Metanephros (tissue), 2 donors: ENCODE measurements at places on chromosomes 12 and 14. TPM values are rescaled to one million over a fixed set of nuclear protein-coding genes. Genes with fewer than 3 reads are reported as not detected.

Gene LAG3
- total RNA-seq, result 0.47 TPM

Gene ATG14
- total RNA-seq, result 18.5 TPM

Gene ANO4
- total RNA-seq, result 0.76 TPM

Gene TMEM233
- 1.8 TPM for total RNA-seq

Gene MYF6
- 23.4 TPM for total RNA-seq

Gene CEBPE
- 1.1 TPM for total RNA-seq

Gene KRR1
- total RNA-seq, result 62.0 TPM

Gene PMCH
- not detected for total RNA-seq

Gene KRT75
- not detected for total RNA-seq

Gene RILPL2
- 4.4 TPM for total RNA-seq

Gene LRRC10
- not detected for total RNA-seq

Gene ZDHHC22
- 0.18 TPM for total RNA-seq

Gene SMCO2
- 0.18 TPM for total RNA-seq

Gene SCN8A
- total RNA-seq, result 3.7 TPM

Gene KCNK13
- total RNA-seq, result 0.64 TPM

Gene MVK
- total RNA-seq, result 19.0 TPM

Gene RTN1
- 7.9 TPM for total RNA-seq

Gene EIF2B2
- total RNA-seq, result 39.3 TPM

Gene SERPINA9
- not detected for total RNA-seq

Gene SDR9C7
- total RNA-seq, result not detected

Gene RNF212B
- 0.18 TPM for total RNA-seq

Gene GPR135
- 5.7 TPM for total RNA-seq

Gene COQ5
- 51.4 TPM for total RNA-seq

Gene ABCB9
- 10.9 TPM for total RNA-seq

Gene TBK1
- 24.2 TPM for total RNA-seq

Gene KRT71
- total RNA-seq, result 0.29 TPM

Gene PRB4
- not detected for total RNA-seq

Gene PPM1H
- total RNA-seq, result 23.3 TPM

Gene DYNLL1
- total RNA-seq, result 265 TPM

Gene TMPRSS12
- total RNA-seq, result not detected

Gene SOAT2
- 0.41 TPM for total RNA-seq

Gene NCOR2
- 111 TPM for total RNA-seq

Gene PLA2G1B
- not detected for total RNA-seq

Gene SCYL2
- 53.7 TPM for total RNA-seq

Gene TEX22
- total RNA-seq, result 0.23 TPM

Gene PIANP
- 2.0 TPM for total RNA-seq

Gene ATXN7L3B
- 50.5 TPM for total RNA-seq

Gene MDGA2
- 2.5 TPM for total RNA-seq

Gene VRTN
- not detected for total RNA-seq
